ENCODE measurements at places on chromosomes 16 and 17.

DNA sequence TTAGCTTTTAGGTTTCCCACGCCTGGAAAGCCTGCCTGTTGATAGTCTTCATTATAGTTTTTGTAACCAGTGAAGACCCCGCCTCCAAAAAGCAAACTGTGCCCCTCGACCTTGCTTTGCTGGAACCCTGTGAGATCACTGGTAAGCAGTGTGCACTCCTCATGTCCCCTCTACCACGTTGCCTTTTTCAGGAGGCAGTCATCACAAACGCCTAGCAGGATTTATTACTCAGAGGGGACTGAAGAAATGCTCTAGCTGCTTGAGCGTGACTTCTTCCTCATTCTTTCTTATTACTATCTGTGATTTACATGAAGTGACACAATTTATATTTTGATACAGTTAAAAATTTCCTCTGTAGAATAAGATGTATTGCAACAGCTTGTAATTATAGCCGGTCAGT lies 6.5 kb upstream of the KRTAP3-1 start:
- no peak for DNase-seq

- no peak for DNase-seq
Observed at GRCh38 chr16:31079342-31079944, 5.2 kb downstream of the ZNF646 start.

DNA sequence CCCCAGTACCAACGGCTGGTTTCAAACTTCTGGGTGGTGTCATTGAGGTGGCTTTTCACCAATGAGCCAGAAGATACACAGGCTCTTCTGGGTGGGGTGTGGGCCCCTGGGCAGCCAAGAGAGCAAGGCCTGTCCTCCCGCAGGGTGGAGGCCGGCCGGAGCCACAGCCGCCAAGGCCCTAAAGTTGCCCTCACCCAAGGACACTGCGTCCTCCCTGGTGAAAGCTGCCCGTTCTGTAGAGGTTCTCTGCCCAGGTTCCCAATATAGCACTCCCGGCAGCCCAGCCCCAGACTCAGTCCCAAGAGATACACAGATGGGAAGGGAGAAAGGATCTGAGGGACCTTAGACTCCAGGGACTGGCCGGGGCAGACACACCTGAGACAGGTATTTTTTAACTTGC lies 10.7 kb upstream of the CACNG1 start:
- no peak for DNase-seq

DNA sequence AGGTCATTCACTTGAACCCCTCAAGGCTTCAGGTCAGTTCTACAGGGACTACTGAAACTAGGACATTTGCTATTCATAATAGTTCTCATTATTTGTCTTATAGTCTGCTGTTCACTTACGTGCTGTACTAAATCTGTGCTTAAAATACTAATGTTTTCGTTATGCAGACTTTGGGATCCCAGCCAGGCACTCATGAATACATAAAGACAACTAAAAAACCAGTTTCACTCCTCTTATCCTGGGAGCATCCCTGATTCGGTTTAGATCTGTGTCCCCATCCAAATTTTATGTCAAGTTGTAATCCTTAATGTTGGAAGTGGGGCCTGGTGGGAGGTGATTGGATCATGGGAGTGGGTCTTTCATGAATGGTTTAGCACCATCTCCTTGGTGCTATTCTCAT lies 1291.8 kb downstream of the CDH11 start:
- DNase-seq: no peak

DNA sequence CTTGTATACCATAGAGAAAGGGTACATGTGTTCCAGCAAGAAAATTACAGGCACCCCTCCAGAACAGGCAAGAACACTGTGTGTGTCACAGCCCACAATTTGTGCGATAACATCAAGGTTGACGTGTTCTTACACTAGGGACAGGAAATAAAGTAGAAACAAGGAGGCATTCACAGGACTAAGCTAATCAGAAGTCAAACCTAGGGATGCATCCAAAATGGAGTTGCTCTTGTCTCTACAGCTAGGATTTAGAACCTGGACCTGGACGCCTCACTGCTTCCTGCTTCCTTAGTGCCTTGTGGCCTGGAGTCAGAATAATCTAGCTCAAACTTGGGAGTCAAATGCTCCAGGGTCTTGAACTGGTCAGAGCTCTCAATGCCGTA lies 41.3 kb downstream of the GINS3 start:
- DNase-seq: no peak

GRCh38 chr17:44333371-44333770 lies 8.7 kb upstream of the SLC25A39 start:
- no peak for DNase-seq

- DNase-seq: no peak
Observed at GRCh38 chr16:30494709-30495108, 22.2 kb downstream of the ITGAL start.

GRCh38 chr16:81590714-81591544 lies 146.3 kb downstream of the CMIP start:
- DNase-seq: no peak

- DNase-seq: no peak
Observed at GRCh38 chr16:75420987-75421819, 12.1 kb downstream of the CFDP1 start.

- DNase-seq: no peak
Observed at GRCh38 chr17:33335491-33336173, 42.5 kb upstream of the ASIC2 start.

DNA sequence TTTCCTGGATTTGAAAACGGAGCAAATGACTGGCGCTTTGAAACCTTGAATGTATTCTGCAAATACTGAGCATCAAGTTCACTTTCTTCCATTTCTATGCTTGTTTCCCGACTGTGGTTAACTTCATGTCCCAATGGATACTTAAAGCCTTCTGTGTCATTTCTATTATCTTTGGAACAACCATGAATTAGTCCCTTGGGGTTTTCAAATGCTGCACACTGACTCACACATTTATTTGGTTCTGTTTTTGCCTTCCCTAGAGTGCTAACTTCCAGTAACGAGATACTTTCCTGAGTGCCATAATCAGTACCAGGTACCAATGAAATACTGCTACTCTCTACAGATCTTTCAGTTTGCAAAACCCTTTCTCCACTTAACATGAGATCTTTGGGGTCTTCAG lies 32.3 kb downstream of the BRCA1 start:
- no peak for DNase-seq

DNA sequence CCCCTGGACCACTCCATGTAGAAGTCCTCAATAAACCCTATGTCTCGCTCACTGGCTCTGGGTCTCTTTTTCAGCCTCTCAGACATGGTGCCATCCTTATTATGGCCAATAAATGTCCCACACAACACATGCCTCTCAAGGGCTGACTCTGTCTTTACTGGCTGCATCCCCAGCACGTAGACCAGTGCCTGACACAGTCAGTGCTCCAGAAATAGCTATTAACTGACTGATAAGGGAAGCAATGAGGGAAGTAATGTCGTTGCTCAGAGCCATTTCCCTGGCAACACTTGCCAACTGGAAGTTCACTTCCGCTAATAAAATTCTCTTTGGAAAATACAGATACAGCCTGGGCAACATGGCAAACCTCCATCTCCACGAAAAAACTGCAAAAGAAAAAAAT lies 19.1 kb upstream of the APOH start:
- no peak for DNase-seq

Data from stimulated activated CD4-positive, alpha-beta T cell treated with anti-CD3 and anti-CD28 coated beads, Interleukin-1b, Interleukin-23, amount 100 ng/mL, for 1 hour (primary cell).